ENCODE measurements at places on chromosomes 3 and 15. TPM values are rescaled to one million over a fixed set of nuclear protein-coding genes. Genes with fewer than 3 reads are reported as not detected.
A peak's percentile ranks its signal among the peaks of the same experiment; 100 is the strongest.

PRR20G gene
- total RNA-seq = not detected

C3orf49 gene
- not detected for total RNA-seq

ADPGK gene
- total RNA-seq = 18.2 TPM

ADCY5 gene
- total RNA-seq = 134 TPM

EFCAB12 gene
- 0.32 TPM for total RNA-seq

SSUH2 gene
- total RNA-seq = 0.91 TPM

GABRR3 gene
- not detected for total RNA-seq

GOLGA6L25 gene
- not detected for total RNA-seq

GRCh38 chr15:73986776-73987056 is 5.4 kb downstream of the STOML1 start:
- no peak for DNase-seq

GRCh38 chr3:16336825-16337224 is 71.8 kb downstream of the OXNAD1 start:
- DNase-seq = no peak

DNA sequence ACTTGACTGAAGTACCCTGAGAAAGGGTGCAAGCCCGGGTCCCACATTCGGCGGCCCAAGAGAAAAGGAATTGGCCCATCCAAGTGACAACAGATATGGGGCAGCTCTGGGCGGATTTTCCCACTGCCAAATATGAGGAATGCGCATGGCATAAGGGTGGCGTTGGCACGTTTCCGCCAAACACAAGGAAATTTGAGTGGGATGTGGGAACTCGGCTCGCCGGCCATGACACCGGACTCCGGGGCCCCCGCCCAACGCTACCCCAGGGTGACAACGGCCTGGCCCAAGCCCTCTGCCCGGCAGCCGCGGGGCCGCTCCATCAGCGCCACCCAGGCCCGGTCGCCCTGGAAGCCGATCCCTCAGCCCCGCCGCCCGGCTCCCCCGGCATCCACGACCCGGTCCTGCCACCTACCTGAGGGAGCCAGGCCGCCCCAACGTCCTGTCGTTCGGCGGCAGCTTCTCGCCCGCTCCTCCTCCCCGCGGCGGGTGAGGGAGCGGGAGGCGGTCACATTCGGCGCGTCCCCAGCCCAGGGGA is 449 bp downstream of the RAF1 start:
- peak; percentile 58 for DNase-seq

DNA sequence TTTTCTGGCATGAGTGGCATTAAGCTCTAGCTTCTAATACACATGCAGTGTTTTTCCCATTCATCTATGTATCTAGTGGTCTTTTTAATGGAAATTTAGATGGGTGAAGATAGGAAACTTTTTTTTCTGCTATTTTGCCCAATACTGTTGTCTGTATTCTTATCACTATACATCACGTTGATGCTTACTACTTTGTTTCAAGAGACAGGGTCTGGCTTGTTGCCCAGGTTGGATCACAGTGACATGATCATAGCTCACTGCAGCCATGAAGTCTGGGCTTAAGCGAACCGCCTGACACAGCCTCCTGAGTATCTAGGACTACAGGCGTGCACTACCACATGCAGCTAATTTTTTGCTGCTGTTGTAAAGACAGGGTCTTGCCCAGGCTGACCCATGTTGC is 84.6 kb downstream of the PEAK1 start:
- DNase-seq = peak; percentile 40

GRCh38 chr15:66921319-66921915 is 144.0 kb upstream of the SMAD3 start:
- no peak for DNase-seq

GRCh38 chr3:169658311-169658931 is 5.1 kb downstream of the MECOM start:
- DNase-seq = peak; percentile 51

DNA sequence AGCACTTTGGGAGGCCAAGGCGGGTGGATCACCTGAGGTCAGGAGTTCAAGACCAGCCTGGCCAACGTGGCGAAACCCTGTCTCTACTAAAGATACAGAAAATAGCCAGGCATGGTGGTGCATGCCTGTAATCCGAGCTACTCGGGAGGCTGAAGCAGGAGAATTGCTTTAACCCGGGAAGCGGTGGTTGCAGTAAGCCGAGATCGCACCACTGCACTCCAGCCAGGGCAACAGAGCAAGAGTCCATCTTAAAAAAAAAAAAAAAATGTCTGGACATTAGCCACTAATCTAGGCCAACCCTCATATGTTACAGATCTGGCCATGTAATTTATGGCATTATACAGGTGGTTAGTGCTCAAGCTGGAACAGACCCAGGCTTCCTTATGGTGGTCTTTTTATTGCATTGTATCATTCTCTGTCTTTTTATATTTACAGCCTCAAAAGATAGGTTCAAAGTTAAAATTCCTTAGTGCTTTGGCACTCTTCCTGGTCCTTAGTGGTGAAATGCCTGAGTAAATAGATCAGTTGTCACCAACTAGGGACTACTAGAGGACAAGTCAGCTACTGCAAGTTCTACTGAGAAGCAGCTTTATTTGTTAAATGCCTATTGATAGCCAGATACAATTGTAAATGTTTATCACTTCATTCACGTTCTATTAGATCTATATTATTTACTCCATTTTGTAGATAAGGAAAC is 16.0 kb downstream of the STARD9 start:
- DNase-seq = no peak

DNA sequence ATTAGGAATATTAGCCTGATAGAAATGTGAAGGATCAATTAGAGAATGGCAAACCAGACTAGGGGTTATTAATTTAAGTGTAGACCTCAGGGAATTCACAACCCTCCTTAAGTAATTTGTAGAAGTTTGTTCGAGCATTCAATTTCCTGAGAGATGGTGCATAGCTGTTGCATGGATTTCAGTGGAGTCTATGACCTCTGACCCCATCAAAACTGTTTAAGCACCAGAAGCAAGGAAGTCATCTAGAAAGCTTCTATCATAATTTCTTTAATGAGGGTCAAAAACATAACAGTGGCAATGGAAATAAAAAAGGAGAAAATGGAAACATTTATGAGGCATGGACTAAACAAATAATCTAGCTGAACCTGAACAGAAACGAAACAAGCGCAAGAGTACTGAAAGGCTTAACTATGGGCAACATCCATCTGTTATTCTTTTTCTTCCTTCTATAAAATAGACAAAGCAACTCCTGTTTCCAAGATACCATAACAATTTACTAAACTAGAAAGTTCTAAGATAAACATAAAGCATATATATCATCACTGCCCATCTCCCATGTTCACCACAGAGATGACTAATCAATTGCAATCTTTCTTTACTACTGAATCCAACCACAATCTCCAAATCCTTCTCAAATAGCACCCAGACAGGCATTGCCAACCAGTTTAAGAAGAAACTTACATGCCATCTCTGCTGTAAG is 151.4 kb downstream of the THRB start:
- DNase-seq = no peak

- DNase-seq = no peak
Measured at GRCh38 chr3:141681390-141681780, 56.7 kb upstream of the RNF7 start.

DNA sequence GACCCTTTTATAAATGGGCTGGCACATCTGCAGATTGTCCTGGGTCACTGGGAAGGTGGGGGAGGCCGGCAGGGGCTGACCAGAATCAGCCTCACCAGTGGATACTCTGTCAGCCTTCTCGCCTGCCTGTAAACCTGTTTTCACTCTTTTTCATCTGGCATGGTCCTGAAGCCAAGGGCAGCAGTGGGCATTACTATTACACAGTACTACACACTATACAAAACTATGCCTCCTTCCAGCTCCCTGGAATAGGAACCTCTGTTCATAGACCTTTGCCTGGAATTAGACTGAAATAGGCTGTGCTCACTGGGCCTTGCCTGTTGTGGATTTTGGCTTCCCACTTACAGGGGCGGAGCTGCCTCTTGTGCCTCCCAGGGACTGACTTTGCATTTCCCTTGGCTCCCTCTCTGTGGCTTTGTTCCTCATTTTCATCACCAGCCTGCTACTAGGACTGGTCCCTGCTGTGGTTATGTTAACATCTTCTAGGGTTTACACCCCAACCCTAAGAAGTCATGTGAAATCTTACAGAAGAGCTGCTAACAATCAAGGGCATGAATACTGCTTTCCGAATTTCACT is 120.7 kb downstream of the FNDC3B start:
- peak; percentile 75 for DNase-seq

GRCh38 chr3:60475096-60475495 is 776.2 kb downstream of the FHIT start:
- DNase-seq = no peak

- no peak for DNase-seq
Measured at GRCh38 chr3:107954845-107955244, 136.0 kb downstream of the CD47 start.

GRCh38 chr15:75832114-75832513 is 11.1 kb upstream of the UBE2Q2 start:
- no peak for DNase-seq

DNA sequence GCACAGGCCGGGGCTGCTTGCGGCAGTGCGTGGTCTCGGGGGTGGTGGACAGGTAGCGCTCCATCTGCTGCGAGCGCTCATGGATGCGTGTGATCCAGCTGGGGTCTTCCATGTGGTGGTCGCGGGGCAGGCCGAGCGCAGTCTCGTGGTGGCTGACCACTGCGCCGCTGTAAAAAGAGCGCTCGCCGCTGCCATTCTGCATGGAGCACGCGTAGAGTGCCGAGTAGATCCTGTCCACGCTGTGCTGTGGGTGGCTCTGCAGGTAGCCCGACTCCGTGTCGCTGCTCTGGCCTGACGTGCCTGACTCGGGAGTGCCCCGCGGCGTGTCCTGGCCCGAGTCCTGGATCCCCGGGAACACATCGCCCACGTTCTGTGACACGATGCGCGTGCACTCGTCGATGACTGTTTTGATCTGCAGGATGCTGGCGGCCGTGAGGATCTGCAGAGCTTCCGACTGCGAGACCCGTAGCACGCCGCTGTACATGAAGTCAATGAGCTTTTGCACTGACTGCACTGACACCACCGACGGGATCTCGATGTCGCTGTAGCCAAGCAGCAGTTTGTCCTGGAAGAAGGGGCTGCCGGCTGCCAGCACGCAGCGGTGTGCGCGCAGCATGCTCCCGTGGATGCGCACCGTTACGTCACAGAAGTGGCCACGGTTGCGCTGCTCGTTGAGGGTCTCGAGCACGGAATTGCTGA is 57.4 kb downstream of the TIGIT start:
- no peak for DNase-seq

DNA sequence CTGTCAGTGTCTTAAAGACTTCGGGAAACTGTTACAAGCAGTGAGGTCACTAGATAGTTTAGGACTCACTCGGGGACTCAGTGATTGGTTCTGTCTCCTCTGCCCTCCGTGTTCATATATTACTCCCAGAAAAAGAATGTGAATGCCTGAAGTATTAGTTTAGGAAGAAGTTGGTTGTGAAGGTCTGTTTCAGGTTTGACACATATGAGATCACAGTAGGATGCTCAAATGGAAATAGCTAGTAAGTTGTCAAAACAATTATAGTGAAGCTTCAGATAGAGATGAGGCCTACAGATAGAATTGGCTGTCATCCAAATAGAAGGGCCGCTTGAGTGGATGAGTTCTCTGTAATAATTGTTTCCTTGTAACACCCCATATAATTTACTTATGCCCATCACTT is 172.6 kb downstream of the PLCL2 start:
- no peak for DNase-seq

DNA sequence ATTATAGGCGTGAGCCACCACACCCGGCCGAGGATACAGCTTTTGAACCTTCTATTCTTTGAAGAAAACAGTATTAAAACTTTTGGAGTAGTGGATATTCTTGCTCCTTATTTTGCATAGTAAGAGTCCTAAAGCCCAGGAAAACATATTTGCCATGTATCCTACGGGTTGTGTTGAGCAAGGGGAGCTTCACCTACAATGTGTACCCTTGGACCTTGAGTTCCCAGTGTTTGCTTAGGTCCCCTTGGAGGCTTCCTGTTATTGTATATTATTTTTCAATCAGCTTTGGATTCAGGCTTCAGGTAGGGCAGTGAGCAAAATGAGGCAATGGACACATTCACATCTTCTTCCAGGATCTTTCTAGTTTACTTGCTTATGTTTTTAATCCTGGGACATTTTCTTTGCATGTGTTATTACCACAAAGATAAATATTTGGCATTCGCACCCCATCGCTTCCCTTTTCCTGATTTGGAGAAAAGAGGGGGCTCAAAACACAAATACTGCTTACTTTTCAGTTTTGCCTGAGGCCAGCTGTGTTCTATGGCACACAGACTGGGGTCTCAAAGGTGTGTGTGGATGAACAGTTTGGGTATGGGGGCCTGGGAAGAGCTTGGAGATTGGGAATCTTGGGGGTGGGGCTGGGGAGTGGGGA is 88.7 kb downstream of the FNDC3B start:
- DNase-seq = no peak

- no peak for DNase-seq
Measured at GRCh38 chr15:39574427-39574826, 6.5 kb upstream of the THBS1 start.

DNA sequence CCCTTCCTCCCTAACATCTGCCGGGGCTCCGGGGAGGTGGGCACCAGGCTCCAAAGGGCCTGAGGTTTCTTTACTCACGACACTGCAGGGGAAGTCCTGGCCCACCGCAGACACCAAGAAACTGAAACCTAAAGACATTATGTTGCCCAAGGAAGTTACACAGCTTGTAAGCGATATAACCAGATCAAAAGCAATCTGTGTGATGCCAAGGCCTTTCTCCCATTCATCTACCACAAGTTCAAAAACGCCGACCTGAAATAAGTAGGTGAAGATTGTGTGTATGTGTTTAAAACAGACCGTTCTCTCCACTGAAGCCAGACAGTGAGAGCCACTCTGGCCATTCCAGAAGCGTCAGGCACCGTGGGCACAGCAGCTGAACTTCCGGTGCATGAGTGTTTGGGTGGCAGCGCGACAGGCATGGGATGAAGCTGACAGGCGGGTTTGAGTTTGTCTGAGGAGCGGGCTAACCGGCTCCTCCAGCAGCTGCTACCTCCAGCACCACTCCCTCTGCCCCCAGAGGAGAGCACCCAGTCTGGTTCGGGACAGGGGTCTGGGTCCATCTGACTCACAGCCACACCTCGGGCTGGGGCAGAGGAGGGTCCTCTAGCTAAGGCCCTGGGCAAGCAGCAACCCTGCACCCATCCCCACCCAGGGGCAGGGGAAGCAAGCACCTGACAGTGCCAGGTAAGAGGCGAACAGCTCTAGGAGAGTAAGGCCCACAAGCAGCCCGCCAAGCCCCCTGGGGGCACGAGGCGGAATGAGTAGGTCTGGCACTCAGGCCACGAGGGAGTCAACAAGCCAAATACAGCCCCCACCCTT is 1.3 kb downstream of the TNK2 start:
- peak; percentile 33 for DNase-seq

- peak; percentile 34 for DNase-seq
Measured at GRCh38 chr3:141498598-141499223, 11.9 kb downstream of the RASA2 start.

Data from left cardiac atrium (tissue), 4 donors.